B cell (primary cell): ENCODE measurements at places on chromosomes 7 and 10.

GRCh38 chr10:73785211-73785720 is at the start of gene ZSWIM8:
ZSWIM8 (plus strand) TSS chr10:73785606; CDS start chr10:73785879, 273 bp downstream.
- DNase-seq, result peak; percentile 95

GRCh38 chr10:66008221-66008620 is 917.6 kb upstream of the LRRTM3 start:
- no peak for DNase-seq

- no peak for DNase-seq
Measured at GRCh38 chr7:138029941-138030340, 28.1 kb upstream of the CREB3L2 start.

GRCh38 chr10:3871424-3871996 is 86.5 kb upstream of the KLF6 start:
- DNase-seq, result no peak

DNA sequence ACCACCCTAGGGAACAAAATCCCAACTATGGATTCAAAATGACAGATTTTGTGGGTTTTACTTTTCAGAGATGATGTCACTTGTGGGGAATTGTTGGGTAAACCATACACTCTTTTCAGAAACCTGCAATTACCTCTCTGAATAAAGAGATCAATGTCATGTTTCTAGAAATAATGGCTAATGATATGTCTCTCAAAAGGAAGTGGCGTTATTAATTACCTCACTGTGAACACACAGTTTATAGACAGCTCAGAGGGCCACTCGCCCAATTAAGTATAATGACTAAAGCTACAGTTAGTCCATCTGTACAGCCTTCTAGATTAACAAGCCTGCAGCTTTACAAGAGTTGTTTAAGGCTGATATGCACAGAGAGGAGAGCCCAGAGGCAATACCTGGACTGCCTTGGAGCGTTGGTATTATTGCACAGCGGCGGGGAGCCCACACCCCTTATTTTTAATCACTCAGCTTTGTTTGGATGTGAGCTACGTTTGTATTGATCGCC is 79.5 kb downstream of the RAB11FIP2 start:
- DNase-seq, result no peak

GRCh38 chr7:139791316-139791715 is 13.5 kb upstream of the HIPK2 start:
- no peak for DNase-seq

DNA sequence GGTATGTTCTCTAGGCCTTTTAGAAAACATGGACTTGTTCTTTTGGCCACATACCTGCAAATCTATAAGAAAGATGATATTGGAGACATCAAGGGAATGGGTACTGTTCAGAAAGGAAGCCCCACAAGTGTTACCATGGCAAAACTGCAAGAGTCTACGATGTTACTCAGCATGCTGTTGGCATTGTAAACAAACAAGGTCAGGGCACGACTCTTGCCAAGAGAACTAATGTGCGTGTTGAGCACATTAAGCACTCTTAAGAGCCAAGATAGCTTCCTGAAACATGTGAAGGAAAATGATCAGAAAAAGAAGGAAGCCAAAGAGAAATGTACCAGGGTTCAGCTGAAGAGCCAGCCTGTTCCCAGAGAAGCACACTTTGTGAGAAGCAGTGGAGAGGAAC is 37.1 kb downstream of the SDK1 start:
- no peak for DNase-seq

GRCh38 chr7:84617265-84618030 is 422.9 kb upstream of the SEMA3A start:
- DNase-seq, result no peak

- no peak for DNase-seq
Measured at GRCh38 chr7:90948085-90948484, 316.1 kb upstream of the FZD1 start.
